ENCODE measurements at places on chromosomes 16 and 17.

DNA sequence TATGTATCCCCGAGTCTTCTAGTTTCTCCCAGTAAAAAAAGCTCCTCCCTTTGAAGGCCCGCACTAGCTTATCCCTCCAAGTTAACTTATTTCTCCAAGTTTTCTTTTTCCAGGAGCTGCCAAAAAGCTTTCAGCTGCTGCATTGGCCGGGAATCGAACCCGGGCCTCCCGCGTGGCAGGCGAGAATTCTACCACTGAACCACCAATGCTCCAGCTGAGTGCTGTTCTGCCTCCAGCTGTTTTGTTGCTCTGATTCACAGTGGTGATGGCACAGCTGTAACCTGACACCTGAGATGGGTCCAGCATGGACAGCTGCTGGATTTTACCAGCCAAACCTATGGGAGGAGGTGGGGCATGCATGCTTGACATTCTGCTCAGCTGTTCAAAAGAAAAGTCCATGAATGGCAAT lies 22.1 kb downstream of the VAC14 start:
- DNase-seq = peak; percentile 79

DNA sequence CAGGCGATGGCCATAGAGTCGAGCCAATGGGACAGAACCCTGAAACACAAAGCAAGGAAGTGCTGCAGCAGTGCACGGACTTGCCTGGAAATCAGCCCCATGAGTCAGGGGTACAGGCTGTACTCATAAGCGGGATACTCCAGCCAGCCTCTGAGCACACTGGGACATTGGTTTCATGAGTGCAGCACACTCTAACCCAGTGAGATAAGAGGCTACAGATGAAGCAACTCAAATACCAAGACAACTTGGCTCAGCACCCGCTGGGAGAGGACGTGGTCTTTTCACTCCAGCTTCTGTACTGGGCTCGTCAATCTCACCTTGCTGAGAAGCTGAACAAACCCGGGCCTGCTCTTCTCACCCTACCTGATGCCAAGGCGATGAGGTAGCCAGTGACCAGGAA lies 98.2 kb downstream of the AXIN2 start:
- DNase-seq = no peak

- DNase-seq = no peak
Observed at GRCh38 chr16:85681255-85681654, 7.5 kb downstream of the GINS2 start.

DNA sequence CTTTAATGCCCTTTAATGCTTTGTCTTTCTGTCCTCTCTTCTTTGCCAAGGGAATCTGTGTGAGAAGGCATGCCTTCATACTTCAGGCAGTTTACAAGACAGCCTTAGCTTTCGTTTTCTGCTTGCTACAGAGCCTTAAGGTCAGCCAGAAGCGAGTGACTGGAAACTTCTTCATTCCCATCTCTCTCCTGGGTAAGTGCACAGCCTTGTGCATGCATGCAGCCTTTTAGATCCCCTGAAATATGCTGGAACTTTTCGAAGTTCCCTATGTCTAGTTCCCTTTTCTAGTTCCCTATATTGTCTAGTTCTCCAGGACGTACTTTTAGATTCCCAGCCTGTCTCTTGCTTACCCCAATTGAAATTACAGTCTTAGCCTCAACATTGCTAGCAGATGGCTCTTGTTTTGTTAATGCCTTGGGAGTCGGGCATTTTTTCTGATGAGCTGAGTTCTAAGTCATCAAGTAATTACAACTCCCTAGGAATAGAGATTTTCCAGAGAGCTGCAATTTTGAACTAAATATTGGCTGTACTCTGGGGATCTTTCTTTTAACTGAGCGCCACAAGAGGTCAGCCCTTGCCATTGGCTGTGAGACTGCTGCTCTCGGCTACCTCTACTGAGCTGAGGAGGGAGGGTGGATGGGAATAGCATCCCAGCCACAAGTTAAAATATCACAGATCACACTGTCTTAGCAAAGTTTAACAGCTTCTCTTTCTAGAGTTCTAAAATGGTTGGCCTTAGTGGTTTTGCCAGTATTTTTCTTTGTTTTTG lies 22.7 kb upstream of the PPM1D start:
- DNase-seq = no peak

DNA sequence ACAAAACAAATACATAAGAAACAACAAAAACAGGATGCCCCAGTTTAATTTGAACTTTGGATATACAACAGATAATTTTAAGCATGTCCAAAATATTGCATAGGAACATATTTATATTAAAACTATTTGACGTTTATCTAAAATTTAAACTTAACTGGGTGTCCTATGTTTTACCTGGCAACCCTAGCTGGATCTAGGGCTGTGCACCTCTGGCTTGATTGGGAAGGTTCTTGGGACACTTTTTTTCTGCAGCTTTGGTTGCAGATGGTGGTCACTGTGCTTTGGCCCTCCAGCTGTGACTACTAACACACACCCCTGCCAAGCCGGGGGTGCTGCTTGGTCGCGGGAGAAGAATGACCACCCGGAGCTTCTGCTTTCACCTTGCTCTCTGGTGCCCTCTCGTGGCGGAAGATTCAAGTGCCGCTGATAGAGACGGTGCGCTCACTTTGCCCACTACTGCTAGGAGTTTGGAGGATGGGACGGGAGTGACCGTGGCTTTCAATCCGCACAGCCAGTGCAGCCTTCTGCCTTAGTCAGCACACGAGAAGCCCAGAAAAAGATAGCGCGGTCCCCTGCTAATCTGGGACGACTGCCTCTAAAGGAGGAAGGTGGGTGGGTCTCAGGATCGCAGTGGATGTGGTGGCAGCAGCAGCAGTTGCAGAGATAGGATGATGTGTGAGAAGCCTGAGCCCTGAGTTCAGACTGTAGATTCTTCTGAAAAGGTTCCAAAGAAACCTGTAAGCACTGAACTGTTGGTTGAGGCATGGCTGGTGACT lies 6.7 kb downstream of the SPACA3 start:
- peak; percentile 23 for DNase-seq

DNA sequence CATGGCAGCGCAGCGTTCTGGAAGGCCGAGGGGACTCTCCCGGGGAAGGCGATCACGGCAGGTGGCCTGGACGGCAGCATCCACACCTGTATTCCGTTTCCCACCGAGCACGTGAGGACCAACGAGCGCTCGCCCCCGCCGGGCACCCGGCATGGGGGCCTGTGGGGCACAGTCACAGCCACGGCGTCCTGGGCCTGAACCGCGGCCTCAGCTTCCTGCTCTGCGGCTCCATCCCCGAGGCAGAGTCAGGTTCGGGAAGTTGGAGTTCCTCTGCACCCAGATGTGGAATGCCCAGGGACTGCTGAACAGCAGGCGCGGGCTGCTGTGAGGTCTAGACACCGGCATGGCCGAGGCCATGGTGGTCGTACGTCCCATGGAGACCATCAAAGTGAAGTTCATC lies 1713.9 kb downstream of the TP53TG3F start:
- DNase-seq = no peak

Data from smooth muscle cell of the brain vasculature (primary cell).